ENCODE measurements at places on chromosomes 7 and 10.
A peak's percentile ranks its signal among the peaks of the same experiment; 100 is the strongest.

GRCh38 chr7:149773446-149774236 lies at the start of gene ZNF467:
Gene ZNF467, minus strand, starts transcription at chr7:149773588. Its CDS starts 2,556 bp downstream, at chr7:149771032.
- DNase-seq: peak; percentile 45

- no peak for DNase-seq
Observed at GRCh38 chr7:52257890-52258289, 777.5 kb upstream of the POM121L12 start.

DNA sequence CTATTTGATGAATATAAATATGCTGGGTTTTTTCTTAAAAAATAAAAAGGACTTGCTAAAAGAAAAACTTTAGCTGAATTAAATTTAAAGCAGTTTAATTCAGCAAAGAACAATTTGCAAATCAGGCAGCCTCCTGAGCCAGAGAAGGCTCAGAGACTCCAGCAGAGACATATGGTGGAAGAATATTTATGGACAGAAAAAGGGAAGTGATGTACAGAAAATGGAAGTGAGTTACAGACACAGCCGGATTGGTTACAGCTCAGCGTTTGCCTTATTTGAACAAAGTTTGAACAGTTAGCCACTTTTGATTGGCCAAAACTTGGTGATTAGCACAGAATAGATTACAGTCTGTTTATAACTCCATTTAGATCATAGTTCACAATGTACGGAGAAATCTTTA lies 110.3 kb downstream of the GAD2 start:
- no peak for DNase-seq

DNA sequence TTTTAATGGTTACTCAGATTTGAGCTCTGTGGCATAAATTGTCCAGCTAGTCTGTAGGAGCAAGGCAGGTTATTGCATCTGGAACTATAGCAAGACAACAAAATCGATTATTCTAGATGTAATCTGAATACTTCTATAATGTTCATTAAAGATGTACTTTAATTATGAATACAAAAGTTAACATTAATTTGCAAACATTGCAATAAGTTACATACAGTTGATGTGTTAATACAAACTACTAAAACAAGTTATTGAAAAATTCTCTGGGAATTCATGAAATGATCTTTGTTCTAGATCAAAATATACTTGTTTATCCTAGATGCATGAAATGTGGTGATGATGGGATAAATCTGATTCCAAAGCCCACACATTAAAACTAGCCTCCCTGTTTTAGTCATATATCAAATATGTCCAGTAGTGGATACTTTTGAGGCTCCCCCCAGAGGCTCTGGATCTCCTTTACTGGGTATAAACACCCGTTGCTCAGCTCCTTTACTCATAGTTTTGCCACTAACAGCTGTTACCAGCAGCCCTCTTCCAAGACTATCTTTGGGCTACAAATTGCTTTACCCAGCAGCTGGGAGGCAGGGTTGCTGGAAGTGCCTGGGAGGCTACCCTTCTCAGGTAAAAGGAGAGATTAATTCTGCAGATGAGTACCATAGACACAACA lies 78.1 kb downstream of the ARL4A start:
- no peak for DNase-seq

DNA sequence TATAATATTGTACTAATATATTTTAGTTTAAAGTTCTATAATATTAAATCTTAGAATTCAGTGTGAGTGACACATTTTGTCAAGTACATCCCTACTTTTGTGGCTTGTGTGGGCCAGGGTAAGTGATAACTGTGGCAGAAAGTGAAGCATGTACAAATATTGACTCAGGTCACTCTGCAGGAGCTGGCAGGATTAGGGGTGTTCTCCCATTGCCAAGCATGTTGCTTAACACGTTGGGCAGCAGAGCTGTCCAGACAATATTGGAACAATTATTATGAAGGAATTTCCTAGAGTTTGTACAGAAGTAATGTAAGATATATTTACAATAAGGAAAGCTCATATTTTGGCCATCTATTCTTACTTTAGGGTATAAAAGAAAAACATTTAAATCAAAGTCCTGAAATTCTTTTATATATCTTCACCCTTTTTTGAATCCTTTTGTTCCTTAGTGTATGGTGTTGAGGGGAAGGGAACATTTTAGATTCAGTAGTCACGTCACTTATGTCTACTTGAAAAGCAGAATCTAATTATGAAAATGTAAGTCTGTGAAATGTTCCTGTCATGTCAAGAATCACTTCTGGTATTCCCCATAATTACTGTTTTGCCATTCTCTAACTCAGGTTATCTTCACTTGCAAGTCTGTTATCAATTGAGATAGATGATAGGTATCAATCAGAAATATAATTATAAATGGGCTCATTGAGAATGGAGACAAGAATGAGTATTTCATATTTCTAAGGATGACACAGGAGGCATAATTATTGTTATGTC lies 4.0 kb downstream of the HDAC9 start:
- no peak for DNase-seq

- DNase-seq: no peak
Observed at GRCh38 chr7:134721171-134721570, 58.3 kb upstream of the CALD1 start.

DNA sequence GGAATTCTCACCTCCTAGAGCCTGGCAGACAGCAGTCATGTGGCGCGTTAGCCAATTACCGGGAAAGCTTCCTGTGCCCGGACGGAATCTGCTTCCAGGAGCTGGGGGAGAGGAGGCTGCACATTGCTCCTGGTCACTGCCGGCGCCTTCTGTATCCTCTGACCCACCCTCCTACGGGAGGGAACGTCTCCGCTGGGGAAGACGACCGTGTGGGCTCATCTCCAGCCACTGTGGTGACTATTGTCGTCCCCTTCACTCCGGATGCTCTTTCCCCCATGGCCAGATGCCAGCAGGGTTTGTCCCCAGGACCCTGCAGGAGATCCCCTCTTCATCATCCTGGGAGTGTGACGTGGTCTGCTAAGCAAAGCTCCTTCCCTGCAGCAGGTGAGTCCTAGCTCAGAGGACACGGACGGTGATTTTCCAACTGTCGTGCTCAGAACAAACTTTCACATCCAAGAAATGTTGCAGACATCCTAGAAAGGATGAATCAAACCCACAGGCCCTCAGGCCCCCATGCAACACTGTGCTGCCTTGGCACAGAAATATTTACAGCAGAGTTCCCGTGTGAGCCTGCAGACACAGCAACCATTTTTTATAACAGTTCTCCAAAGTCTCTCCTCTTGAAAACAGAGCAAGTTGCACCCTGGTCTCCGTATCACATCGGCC lies 29.6 kb upstream of the FAM20C start:
- DNase-seq: no peak

- no peak for DNase-seq
Observed at GRCh38 chr7:16774294-16774693, 20.7 kb downstream of the TSPAN13 start.

GRCh38 chr7:107506674-107507339 lies 37.0 kb downstream of the GPR22 start:
- DNase-seq: no peak

GRCh38 chr10:68871105-68871711 lies 29.9 kb upstream of the DDX50 start:
- DNase-seq: no peak

Data from stimulated activated naive CD4-positive, alpha-beta T cell treated with Interleukin-2 at 50 U/mL for 16 hours (primary cell).